T-helper 17 cell (primary cell): ENCODE measurements at places on chromosomes 2 and 18. TPM values are rescaled to one million over a fixed set of nuclear protein-coding genes. Genes with fewer than 3 reads are reported as not detected.

Gene UPP2
- total RNA-seq: not detected

GRCh38 chr2:42770288-42771131 is 6.6 kb upstream of the OXER1 start:
- no peak overlapping the region for H3K4me3 ChIP-seq
- H3K4me1 ChIP-seq: peaks cover 10% of the 10 kb centered on the region
- peaks cover 2% of the 10 kb centered on the region for H3K36me3 ChIP-seq
- H3K27me3 ChIP-seq: no peaks in the 10 kb centered on the region

DNA sequence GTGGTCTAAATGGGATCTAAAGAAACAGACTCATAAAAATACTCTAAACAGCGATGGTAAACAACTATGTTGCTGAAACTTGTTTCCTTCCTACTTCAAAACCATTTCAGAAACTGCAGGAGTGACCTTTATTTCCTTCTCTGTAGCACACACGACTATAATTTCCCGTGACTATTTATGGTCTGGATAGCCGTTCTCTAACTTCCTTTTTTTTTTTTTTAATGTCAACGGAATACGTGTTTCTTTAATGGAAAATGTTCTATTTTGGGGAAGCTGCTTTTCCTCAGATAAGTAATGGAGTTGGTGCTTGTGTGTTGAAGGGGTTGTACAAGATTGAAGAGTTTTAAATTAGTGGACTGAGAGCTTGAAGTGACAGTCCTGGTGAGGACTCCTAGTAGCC is 224.1 kb downstream of the PHLPP1 start:
- H3K27me3 ChIP-seq: no peaks in the 10 kb centered on the region
- peaks cover 3% of the 10 kb centered on the region for H3K36me3 ChIP-seq
- H3K4me1 ChIP-seq: peaks cover 4% of the 10 kb centered on the region
- no peak overlapping the region for H3K4me3 ChIP-seq
- DNase-seq: no peak

DNA sequence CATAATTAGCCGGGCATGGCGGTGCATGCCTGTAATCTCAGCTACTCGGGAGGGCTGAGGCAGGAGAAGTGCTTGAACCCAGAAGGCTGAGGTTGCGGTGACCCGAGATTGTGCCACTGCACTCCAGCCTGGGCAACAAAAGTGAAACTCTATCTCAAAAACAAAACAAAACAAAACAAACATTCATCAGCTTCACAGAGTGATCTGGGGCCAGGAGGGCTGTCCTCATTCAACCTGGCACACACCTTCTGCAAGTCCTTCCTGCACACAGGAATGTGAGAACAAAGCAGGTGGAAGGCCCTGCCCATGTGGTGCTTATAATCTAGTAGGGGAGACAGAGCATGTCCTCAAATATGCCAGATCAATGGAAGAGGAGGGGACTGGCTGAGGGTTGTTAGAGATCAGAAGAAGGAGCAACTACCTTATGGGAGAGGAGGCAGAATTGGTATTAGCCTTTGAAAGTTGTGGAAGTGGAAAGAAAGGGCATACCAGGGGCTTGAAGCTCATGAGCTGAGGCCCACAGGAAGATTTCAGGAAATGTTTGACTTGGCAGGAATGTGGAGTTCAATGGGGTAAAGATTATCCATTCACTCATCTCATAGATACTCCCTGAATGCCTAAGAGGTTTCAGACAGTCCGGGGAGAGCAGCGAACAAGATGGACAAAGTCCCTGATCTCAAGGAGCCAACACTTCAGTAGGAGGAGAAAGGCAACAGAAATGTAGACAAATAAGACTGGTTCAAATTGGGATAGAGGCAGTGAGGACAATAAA is 155.3 kb upstream of the SIX3 start:
- no peaks in the 10 kb centered on the region for H3K27me3 ChIP-seq
- no peak for DNase-seq
- H3K4me3 ChIP-seq: no peak overlapping the region
- H3K36me3 ChIP-seq: no peaks in the 10 kb centered on the region
- H3K4me1 ChIP-seq: no peaks in the 10 kb centered on the region
- no peak overlapping the region for H3K27ac ChIP-seq
